ENCODE measurements at places on chromosomes 6 and 20. TPM values are rescaled to one million over a fixed set of nuclear protein-coding genes. Genes with fewer than 3 reads are reported as not detected.

- no peak for DNase-seq
Measured at GRCh38 chr6:16562498-16562897, 198.8 kb downstream of the ATXN1 start.

DNA sequence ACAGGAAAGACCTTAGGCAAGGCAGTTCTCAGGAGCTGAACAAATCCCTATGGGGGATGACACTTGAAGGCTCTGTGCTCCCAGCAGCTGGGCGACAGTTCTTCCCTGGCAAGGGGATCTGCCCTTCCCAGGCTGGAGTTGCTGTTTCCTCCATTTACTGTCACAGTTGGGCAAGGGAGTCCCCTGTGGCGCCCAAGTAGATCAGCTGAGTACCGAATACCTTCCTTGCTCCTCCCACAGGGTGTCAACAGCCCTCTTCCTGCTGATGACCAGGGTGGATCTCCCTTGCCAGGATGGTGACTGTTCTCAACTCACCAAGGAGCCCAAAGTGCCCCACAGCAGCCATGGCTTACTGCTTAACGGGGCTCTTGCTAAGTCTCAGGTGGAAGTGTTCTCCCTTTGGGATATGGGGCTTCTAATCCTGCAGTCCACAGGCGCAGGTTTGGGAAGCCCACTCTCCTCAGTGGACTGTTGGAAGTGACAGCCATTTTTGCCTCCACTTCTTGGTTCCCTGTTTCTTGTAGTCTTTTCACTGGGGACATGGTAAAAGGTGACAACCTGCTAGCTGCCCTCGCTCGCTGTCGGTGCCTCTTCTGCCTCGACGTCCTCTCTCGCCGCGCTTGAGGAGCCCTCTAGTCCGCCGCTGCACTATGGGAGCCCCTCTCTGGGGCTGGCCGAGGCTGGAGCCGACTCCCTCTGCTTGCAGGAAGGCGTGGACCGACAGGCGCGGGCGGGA, 5.7 kb upstream of the PSMG4 start:
- no peak for DNase-seq

DNA sequence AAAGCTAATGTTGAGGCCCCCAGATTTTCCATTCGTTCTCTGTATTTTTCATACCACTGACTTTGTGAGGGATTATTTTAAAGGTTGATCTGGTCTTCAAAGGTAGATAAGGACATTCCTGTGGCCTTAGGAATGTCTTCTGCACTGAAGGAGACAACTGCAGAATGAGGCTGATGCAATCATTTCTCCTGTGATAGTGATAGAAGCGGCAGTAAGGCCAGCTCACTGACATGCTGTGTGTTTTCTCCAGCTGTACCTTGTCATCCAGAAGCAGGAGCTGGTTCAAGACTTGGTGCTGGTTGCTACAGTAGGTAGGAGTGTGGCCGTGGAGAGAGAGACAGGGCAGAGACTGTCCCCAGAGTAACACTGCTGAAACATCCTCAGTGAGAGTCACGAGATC, 53.8 kb downstream of the DCBLD1 start:
- DNase-seq = no peak

DNA sequence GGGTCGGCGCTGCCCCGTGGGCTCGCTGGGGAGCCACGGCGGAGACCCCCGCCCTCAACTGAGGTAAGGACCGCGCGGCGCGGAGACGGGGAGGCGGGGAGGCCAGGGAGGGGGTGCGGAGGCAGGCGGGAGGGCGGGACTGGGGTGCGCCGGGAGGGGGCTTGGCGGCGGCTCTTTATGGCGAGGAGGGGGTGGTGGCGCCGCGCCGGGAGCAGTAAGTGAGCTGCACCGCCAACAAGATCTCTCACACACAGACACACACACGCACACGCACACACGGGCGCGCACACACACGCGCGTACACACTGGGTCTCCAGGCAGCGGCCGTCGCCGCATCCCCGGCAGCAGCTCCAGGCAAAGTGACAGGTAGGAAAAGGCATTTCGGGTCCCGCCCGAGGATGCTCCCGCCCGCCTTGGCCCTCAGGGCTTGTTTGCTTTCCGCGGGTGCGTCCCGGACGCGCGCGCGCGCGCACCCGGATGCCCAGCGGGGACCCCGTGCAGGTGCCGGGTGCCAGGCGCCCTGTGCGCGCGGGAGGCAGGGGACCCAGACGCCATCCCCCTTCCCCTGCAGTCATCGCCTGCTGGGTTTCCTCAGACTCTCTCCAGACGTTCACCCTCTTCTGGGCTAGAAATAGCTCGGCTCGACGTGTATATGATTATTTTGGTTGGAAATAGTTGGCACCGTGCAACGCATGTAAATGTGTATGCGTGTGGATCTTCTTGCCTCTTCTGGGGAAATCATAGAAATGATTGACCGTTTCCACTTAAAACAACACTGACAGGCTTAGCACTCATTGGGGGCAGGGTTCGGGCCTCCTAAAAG, at the start of gene PLCB4:
TSS of gene PLCB4 (plus strand) at position 247 of the 823 bp plus-strand sequence. CDS start 238,728 bp downstream, outside the sequence.
- DNase-seq = no peak

GRCh38 chr6:113481458-113481857, 375.7 kb upstream of the MARCKS start:
- DNase-seq = no peak

- DNase-seq = no peak
Measured at GRCh38 chr6:157096522-157096921, 226.8 kb downstream of the TMEM242 start.

- DNase-seq = peak; percentile 80
Measured at GRCh38 chr20:50312682-50313521, 122.3 kb downstream of the CEBPB start.

- no peak for DNase-seq
Measured at GRCh38 chr6:21295506-21296240, 297.9 kb upstream of the SOX4 start.

GRCh38 chr6:46440141-46440540, 51.1 kb downstream of the RCAN2 start:
- no peak for DNase-seq

DNA sequence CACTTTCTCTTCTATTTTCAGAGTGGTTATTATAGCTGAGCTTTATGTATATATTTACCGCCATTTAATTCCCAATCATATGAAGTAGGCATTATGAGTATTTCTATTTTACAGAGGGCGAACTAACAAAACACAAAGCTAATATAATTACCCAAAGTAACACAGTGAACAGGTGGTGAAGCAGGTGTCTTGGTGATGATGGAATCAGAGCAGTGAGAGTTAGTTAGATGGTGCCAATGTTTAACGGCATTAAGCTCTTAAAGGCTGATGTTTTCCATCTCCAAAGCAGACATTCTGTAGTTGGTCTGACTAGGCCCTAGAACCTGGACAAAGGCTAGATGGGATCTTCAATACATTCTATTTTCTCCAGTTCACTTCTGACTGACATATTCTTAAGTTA, 551.1 kb upstream of the SYNCRIP start:
- DNase-seq = no peak

- DNase-seq = peak; percentile 89
Measured at GRCh38 chr6:169724494-169725124, at the start of gene PHF10. TSS of gene PHF10 (minus strand) at chr6:169724500. CDS start at chr6:169723931, 569 bp downstream.

DNA sequence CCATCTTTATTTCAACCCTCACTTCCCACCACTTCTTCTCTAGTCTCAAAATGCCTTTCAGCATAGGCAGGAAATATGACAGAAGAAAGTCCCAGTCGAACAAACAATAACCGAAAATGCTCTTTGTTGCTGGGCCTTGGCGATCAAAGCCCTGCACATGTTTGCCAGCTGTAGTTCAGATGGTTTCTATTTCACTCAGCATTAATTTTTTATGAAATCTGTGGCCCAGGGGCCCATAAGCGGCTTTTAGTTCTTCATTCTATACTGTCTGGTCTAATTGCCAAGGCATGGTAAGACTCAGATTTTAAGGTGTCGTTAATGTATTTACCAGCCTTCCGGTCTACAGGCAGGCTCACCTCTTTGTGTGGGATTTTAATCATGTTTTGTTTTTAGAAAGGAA, 10.9 kb upstream of the F13A1 start:
- DNase-seq = no peak

GRCh38 chr6:143276436-143276835, 174.1 kb downstream of the ADAT2 start:
- DNase-seq = no peak

- no peak for DNase-seq
Measured at GRCh38 chr6:195861-196360, 96.4 kb upstream of the DUSP22 start.

- no peak for DNase-seq
Measured at GRCh38 chr6:80330961-80331360, 224.5 kb downstream of the BCKDHB start.

- no peak for DNase-seq
Measured at GRCh38 chr6:44122801-44123200, 4.5 kb downstream of the MRPL14 start.

GRCh38 chr20:53652859-53653517, 59.3 kb upstream of the ZNF217 start:
- DNase-seq = no peak

DNA sequence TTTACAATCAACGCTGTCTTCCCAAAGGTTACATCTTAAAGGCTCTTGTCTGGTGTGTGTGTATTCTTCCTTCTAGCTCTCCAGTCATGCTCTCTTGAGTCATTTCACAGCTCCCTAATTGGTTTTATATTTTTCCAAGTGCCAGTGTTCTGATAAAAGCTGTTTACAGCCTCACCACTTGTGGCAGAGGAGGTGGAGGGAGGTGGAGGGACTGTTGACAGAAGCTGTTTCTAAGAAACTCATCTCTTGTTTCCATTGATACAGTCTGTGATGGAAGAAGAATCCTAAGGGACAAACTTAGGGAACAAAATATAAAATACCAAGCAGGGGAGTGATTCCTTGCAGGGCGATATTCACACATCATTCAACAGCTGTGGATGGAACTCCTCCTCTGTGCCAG, 64.0 kb downstream of the QRSL1 start:
- DNase-seq = no peak

DNA sequence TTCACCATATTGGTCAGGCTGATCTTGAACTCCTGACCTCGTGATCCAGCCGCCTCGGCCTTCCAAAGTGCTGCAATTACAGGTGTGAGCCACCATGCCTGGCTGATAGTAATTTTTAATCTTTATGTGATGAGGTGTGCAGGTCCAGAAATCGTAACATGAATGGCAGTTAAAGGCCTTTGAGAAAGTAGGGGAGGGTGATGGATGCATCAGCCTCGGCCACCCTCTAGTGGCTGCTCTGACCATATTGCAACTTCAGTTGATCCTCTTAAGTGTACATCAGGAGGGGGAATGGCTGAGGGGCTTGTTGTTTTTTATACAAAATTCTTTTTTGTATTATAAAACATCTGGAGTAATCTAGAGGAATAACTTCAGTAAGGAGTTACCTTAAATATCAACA, 193.0 kb downstream of the ZFAND3 start:
- no peak for DNase-seq

- DNase-seq = no peak
Measured at GRCh38 chr20:16166737-16167136, 406.5 kb downstream of the KIF16B start.

DNA sequence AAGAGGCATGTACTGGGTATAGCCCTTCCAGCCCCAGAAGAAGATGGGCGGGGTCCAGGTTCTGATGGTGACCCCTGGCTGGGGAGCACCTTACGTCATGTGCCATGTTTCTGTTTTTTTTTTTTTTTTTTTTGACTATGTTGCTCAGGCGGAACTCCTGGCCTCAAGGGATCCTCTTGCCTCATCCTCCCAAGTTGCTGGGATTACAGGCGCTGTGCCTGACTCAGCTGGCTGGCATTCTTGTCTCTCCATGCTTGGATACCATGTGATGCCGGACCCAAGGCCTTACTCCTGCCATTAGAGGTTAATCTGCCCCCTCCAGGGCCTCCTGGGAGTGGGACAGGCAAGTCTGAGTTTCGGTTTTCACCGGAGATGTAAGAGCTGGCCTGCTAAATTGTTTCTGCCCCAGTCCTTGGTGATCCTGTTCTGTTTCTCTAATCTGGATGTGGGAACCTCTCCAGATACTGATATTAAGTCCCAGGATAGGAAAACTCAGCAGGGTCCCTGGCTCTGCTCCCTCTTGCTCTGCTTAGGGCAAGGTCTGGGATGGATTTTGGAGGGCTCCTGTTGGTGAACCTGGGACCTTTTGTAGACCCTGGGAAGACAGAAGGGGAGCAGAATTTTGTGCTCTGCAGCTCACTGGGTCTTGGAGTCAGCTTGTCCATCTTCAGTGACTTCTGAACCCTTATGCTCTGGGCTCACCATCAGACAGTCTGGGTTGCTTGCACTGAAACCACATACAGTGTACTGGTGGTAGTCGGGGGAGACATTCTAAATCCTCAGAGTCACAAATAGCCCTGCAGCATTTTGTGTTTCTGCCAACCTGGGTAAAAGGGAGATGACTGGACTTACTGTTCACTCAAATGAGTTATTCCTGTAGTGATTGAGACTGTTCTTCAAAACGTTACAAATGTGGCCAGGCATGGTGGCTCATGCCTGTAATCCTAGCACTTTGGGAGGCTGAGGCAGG, 45.1 kb downstream of the PTK7 start:
- peak; percentile 44 for DNase-seq

GRCh38 chr6:134602123-134602522, 284.2 kb upstream of the SGK1 start:
- no peak for DNase-seq

DNA sequence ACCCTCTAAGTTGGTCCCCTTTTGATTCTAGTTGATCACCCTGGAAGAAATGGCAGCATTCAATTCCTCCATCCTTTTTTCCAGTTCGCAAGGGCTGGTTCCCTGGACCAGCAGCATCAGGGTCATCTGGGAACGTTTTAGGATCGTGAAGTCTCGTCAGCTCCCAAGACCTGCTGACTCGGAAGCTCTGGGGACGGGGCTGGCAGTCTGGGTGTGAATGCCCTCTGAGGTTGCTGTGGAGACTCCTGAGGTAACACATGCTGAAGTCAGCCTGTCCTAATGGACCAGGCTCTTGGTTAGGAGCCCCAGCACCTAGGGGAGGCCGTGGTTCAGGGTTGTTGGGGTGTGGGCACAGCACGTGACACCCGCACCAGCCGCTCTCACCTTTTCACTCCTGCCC, 164.1 kb downstream of the SYNDIG1 start:
- no peak for DNase-seq

DNA sequence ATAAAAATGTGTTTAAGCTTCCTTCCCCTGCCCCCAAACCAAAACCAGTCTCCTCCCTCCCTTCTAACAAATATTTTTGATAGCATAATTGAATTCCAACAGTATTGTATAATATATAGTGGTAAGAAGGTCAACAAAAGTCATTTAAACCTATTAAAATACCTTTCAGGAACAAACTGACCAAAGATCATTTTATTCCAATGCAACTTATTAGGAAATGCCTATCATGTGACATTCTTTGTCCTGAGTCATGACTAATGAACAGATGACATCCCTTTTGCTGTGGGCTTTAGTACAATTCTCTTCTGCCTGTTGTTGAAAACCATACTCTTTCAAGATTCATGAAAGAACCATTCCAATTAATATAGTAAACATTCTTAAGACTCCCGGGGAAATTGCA, 51.5 kb upstream of the TRAF3IP2 start:
- no peak for DNase-seq

STX7 gene
- total RNA-seq = 69.7 TPM

RIPPLY2 gene
- total RNA-seq = not detected

NECAB3 gene
- 53.7 TPM for total RNA-seq

VSTM2L gene
- total RNA-seq = 31.9 TPM

BPI gene
- total RNA-seq = 0.47 TPM

POLR1C gene
- total RNA-seq = 46.3 TPM

NHLRC1 gene
- total RNA-seq = 2.5 TPM

TREM1 gene
- 36.5 TPM for total RNA-seq

MUC21 gene
- total RNA-seq = 9.5 TPM

BMP7 gene
- total RNA-seq = 2.5 TPM

SPATS1 gene
- 0.45 TPM for total RNA-seq

MSH5 gene
- 20.0 TPM for total RNA-seq

RAD21L1 gene
- total RNA-seq = not detected

CDK5RAP1 gene
- 20.9 TPM for total RNA-seq

All from left lung (tissue), 14 donors.